H4 (cell line): ENCODE measurements at places on chromosomes 7 and 10. TPM values are rescaled to one million over a fixed set of nuclear protein-coding genes. Genes with fewer than 3 reads are reported as not detected.

DNA sequence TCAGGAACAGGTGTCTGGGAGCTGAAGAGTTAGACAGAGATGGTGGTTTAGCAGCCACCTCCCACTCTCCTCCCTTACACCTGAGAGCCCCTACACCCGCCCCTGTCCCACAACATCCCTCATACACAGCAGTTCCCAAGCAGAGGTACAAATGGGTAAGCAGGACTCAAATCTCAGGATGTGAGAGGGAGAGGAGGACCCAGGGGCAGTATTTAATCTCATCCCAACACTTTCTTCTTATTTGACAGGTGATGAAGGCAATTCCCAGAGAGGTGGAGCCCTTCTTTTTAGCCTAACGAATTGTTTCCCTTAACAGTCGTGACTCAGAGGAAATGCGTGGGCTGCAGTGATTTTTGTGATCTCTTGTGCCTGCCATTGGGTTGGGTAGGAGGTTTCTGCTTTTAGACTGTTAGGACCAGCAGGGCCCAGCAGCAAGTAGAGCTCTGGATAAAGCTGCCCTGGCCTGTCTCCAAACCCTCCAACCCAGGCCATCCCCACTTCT is 191.3 kb downstream of the HECW1 start:
- DNase-seq: no peak

DNA sequence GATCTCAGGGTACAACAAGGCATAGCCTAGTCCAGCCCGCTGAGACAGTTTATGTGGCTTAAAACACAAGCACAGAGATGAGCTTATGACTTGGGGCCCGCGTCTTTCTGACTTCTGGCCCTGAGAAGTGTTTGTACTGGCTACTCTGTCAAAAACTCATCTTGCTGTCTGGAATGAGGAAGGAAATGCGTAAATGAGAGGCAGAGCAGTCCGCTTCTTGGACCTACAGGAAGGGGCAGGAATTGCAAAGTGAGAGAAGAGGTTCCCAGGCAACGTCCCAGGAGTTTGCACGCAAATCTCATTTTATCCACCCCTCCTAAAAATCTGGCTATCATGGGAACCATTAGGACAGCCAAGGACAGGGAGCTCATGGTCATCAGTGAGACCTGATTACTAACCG is 5.5 kb downstream of the ANXA11 start:
- no peak for DNase-seq

Gene HYAL4
- 0.37 TPM in 1 of 2 replicates, not detected in the other for total RNA-seq

Gene ANKRD61
- 1.3 TPM in 1 of 2 replicates, not detected in the other for total RNA-seq

GRCh38 chr10:72010234-72010973 is 46.2 kb downstream of the CHST3 start:
- DNase-seq: no peak

GRCh38 chr10:77560471-77560870 is 77.1 kb downstream of the KCNMA1 start:
- no peak for DNase-seq

DNA sequence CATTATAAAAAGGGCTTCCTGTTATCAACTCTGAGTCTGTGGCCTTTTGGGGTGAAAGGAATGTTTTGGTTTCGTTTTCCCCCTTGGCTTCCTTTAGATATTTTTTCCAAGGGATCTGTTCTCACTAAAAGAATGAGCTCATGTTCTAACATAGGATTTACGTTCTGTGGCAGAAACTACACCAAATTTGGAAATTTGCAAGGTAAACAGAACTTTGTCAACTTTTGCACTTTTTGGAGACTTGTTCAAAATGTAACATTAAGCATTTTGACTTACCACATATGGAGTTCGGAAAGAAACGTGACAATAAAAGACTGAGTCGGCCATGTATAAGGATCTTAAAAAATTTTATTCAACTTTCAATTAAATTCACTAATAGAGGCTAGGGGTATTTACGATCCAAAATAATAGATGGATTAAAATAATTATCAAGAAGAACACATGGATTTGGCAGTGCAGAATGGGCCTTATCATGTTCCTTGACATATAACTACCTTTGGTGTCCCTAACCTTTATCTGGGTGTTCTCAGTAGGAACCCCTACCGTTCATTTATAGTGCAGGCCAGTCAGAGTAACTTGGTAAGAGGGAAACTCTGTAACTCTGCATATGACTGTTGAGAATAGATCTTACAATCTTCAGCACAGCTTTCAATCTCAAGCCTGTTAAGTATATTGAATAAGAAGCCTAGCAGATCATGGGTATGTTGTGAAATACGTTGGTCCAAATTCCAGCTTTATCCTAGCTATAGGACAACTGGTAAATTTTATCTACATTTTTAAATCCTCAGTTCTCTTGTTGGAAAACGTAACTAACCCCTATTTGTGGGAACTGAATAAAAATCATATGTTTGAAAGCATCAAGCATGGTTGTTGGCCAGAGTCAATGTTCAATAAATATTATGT is 11.8 kb downstream of the CPED1 start:
- DNase-seq: peak; percentile 67
